H9 (cell line): ENCODE measurements at places on chromosomes 3 and 15. TPM values are rescaled to one million over a fixed set of nuclear protein-coding genes. Genes with fewer than 3 reads are reported as not detected.

ZPLD1 gene
- not detected in 2 replicates for total RNA-seq

TPRG1 gene
- 0.20 and 0.66 TPM in 2 replicates for total RNA-seq

KBTBD8 gene
- 16.7 and 19.4 TPM in 2 replicates for total RNA-seq

OR5K2 gene
- not detected in 2 replicates for total RNA-seq

TRPC1 gene
- 16.5 and 18.6 TPM in 2 replicates for total RNA-seq

IGF2BP2 gene
- total RNA-seq = 122 and 130 TPM in 2 replicates

LRRK1 gene
- total RNA-seq = 3.2 and 4.0 TPM in 2 replicates

GRCh38 chr15:90101130-90101968 is 919 bp downstream of the IDH2 start:
- DNase-seq = peak; percentile 52

GRCh38 chr15:64014995-64015394 is 31.3 kb downstream of the DAPK2 start:
- DNase-seq = no peak

GRCh38 chr3:171248426-171249111 is 211.6 kb downstream of the TNIK start:
- DNase-seq = no peak

DNA sequence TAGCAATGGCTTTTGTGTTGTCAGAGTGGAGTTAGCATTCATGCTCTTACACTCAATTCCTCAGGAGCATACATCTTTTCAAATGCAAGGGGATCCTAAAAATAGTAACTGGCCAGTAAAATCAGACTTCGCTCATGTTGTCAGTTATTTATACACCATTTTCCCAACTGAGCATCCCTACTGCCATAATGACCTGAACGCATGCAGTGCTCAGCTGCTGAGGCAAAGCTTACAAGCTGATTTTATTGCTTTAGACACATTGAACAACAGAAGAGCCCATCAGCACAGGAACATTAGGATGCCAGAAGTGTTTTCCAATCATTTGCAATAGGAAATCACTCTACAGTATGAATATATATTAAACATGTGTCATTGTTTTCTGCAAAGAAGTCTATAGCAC is 689.7 kb upstream of the BCHE start:
- DNase-seq = no peak

- no peak for DNase-seq
Observed at GRCh38 chr3:20141316-20141715, 44.7 kb downstream of the SGO1 start.

DNA sequence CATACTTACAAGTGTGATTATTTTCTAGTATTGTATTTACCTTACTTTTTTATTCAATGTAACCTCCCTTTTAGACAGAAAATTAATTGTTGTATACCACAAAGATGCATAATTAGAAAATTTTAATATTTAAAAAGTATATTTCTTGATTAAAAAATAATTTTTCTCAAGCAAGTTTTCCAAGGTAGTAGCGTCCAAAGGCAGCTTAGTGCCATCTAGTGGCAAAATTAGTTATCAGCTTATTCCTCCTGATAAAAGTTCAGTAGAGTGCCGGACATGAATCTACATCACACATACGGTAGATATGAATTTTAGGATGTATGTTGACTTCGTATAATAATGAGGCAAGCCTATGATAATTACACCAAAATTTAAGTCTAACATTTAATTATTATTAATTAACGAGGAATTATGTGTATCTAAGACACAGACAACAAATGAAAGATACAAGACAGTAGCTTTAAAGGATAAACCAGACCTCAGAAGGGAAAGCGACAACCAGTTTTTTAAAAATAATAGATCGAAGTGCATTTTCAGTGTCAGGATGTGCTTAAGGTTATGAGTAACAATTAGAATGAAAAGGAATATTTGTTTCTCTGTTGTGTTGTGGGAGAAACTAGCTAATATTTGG is 405.9 kb downstream of the ROBO1 start:
- DNase-seq = no peak

- no peak for DNase-seq
Observed at GRCh38 chr15:92000709-92001108, 147.2 kb downstream of the SLCO3A1 start.

DNA sequence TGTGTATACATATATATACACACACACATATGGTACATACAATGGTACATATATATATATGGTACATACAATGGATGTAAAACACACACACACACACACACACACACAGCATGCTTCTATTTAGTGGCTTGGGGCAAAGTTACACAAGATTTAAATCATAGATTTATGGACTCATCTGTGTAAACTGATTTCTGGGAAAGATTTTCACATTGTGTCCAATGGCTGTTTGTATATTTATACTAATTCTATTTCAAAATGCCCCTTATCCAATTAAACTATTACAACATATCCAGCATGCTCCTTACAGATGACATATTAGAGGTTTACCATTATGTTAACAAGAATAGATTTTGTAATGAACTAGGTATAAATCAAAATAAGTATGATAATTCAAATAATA is 94.9 kb downstream of the ANO10 start:
- no peak for DNase-seq

GRCh38 chr15:99168601-99169580 is 64.0 kb downstream of the SYNM start:
- no peak for DNase-seq

- DNase-seq = no peak
Observed at GRCh38 chr3:148600440-148600839, 97.3 kb upstream of the AGTR1 start.

DNA sequence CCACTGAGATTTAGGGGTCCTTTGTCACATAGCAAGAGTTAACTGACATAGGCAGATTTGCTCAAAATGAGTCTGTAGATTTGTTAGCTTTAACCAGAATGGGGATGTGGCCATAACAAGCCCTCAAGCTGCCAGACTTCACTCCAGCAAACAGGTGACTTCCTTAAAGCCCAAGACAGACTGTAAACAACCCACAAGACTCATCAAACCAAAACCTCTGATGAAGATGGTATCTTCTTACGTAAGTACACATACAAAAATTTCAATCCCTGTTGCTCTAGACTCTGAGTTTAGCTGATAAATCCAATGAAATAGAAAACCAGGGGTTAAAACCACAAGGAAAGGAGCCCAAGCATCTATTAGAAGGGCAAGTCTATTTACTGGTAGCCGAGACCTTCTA is 18.2 kb upstream of the ZBTB20 start:
- no peak for DNase-seq

DNA sequence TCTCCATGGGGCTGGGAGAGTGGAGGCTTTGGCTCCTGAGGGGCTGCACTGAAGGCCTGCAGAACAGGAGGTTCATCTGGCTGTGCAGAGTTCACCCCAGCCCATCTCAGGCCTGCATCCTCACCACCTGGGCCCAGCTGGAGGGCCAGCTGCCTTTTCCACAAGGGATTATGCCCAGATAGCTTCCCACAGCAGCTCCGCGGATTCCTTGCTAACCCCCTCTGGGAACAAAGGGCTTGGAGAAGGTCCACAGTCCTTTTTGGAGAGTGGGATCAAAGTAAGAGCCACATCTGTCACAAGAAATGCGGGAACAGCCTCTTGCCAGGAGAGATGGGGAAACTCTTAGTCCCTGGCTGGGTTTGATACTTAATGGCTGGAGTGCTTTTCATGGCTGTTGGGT is 164.7 kb upstream of the RGMA start:
- DNase-seq = no peak

GRCh38 chr15:65900488-65900887 is 31.2 kb downstream of the RAB11A start:
- no peak for DNase-seq

DNA sequence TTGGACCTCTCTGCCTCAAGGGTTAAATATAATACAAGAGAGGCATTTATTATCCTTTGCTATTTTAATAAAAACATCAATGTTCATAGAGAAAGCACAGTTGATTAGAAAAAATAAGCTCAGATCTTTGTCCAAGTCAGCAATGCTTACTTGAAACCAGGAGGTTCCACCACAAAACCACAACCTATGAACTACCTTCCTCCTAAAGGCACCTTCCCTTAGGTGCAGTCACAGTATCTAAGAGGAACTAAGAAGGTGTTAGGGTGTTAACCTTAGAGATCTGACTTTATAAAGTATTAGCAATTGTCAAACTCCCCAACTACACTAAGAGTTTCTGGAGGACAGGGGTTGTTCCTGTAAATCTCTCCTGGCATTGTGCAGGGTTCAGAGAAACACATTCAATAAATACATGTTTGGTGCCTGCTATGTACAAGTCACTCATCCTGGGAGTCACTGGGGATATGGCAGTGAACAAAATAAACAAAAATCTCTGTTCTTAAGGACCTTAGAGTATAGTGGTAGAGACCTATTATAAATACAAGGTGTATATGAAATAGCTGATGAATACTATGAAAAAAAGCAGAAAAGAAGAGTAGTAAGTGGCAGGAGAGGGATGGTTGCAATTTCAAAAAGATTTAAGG is 208.6 kb downstream of the NFKBIZ start:
- no peak for DNase-seq

DNA sequence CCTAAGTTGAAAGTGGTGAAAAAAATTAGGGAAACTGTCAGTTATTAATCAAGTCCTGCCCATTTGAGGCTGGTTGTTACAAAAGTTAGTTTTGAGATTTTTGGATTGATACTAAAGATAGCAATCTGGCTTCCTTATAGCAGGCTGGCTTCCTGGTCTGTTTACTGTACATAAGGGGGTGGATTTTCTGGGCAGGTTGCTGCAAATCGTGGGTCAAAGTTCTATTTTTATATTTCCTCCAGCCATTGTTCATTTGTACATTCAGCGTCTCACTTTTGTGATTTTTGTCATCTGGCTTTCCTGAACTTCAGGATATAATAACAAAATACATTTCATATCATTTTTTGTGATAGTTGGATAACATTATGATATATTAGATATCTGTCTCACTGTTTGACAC is 49.5 kb downstream of the CLDN1 start:
- no peak for DNase-seq

DNA sequence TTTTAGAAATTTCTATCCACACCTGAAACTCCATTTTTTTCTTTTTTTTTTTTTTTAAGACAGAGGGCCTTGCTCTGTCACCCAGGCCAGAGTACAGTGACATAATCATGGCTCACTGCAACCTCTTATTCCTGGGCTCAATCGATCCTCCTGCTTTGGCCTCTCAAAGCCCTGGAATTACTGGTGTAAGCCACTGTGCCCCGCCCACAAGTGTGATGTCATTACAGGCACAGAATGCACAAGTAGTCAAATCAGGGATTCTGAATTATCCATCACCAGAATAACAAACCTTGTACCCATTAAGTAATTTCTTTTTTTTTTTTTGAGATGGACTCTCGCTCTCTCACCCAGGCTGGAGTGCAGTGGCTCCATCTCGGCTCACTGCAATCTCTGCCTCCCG is 1.9 kb downstream of the UQCRC1 start:
- DNase-seq = no peak

GRCh38 chr3:145124900-145125678 is 1035.9 kb downstream of the PLOD2 start:
- no peak for DNase-seq

DNA sequence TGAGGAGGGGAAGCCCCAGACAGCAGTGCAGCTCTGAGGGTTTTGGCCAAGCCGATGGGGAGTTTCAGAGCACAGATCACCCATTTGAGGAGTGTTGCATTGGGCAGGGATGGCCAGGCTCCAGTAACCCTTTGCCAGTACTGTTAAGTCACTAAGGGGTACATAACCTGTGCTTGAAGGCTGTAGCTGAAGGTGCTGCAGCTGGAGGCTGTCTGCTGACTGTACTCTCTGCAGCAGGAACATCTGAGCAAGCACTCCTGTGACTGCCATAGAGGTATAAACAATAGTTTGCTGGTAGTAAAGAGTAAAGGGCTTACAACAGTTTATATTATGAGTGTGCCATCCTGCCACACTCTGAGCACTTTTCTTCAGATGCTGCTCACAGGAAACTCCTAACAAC is 297.8 kb downstream of the EPHA3 start:
- DNase-seq = peak; percentile 29

DNA sequence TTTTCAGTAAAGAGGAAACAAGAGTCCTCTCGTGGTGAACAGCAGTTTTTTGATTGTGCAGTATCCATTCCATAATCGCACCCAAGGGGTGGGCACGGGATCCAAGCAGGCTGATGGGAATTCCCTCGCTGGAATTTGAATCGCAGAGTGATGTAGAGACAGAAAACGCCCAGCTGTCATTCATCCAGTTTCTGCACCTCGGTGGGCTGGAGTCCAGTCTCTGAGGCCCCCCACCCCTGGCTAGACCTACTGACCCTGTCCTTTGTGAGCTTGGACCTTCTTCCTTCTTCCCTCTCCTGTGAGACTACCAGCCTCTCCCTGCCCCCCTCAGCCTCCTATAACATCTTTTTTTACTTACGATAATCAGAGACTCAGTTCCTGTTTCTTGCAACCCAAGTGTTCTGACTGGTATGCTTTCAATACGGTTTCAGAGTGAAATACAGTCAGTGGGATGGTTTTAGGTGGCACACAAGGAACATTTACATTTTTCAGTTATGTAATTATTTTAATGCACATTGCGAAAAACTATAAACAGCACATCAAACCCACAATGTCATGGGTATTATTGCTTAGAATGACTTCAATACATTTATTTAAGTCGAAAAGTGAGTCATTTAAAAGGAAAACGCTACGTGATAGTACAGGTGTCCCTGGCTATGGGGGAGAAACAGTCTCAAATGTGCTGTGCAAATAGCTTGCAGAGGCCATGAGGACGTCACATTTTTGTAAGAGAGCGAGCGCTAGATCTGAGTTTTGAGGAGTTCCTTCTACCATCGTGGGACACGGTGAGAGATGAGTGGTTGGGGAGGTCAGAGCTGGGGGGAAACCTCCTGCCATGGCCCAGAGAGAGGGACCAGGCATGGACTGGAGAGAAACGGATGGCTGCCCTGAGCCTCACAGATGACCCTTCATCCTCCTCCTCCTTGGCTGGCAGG is 37.5 kb upstream of the CHST2 start:
- no peak for DNase-seq
